ENCODE measurements at places on chromosomes 7 and 10.

- no peak for DNase-seq
These were observed 162.3 kb downstream of the SKIDA1 start for GRCh38 chr10:21363092-21363730.

- no peak for DNase-seq
These were observed 74.1 kb downstream of the ZMYND11 start for GRCh38 chr10:209357-209756.

DNA sequence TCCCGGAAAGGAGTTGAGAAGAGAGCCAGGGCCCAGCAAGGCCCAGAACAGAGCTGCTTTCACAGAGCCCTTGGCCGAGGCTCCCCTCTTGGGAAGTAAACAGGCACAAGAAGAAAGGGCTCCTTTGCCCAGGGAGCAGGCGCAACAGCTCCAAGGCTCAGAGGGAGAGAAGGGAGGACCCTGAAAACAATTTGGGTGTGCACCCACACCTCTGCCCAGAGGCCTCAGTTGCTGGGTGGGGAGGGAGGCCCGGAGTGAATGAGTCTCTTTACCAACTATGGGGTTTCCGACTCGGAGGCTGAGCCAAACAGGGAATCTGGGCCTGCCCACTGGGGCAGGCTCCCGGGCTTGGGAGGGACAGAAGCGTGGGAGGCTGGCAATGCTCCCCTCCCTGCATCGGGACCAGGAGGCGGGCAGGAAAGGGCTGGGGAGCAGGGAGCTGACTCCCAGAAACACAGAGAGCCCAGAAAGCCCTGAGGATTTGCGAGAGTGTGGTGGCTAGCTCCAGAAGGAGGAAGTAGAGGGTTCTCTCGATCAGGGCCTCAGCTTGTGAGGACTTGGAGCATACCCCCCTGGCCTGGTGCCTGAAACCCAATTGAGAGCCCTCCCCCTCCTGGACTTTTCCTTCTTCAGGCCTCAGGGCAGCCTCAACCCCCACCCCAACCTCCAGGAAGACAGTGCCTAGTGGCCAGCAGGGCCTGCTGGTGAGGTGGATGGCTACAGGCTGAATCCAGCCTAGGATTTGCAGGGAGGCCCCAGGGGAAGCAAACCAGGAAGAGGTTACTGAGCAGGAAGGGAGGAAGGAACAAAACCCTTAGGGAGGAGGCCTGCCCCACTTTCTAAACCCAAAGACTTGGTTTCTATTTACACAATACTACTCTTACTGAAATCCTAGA is 6.2 kb downstream of the C10orf105 start:
- DNase-seq: no peak

- no peak for DNase-seq
These were observed 40.2 kb upstream of the SLC26A3 start for GRCh38 chr7:107843184-107843583.

- no peak for DNase-seq
These were observed 140.8 kb downstream of the GLCCI1 start for GRCh38 chr7:8109196-8110022.

DNA sequence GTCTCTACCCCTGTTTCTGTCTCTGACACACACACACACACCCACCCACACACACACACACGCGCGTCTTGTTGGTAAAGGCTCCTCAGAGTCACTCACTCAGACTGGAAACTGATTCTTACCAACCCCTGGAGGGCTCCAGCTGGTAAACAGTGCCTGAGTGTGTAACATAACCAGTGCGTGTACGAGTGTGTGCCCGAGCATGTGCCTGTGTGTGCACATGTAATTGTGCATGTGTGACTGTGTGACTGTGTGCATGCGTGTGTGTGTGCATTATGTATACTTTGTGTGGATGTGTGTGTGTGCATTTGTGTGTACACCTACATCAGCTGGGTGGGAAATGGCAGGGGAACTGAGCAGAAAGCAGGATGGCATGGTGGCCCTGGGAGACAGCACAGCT is 317.1 kb downstream of the WDR37 start:
- no peak for DNase-seq

GRCh38 chr7:41822259-41822817 is 119.4 kb upstream of the INHBA start:
- no peak for DNase-seq

All from GM12891 (cell line).